ENCODE measurements at places on chromosomes 1 and 21. TPM values are rescaled to one million over a fixed set of nuclear protein-coding genes. Genes with fewer than 3 reads are reported as not detected.
A peak's percentile ranks its signal among the peaks of the same experiment; 100 is the strongest.

DNA sequence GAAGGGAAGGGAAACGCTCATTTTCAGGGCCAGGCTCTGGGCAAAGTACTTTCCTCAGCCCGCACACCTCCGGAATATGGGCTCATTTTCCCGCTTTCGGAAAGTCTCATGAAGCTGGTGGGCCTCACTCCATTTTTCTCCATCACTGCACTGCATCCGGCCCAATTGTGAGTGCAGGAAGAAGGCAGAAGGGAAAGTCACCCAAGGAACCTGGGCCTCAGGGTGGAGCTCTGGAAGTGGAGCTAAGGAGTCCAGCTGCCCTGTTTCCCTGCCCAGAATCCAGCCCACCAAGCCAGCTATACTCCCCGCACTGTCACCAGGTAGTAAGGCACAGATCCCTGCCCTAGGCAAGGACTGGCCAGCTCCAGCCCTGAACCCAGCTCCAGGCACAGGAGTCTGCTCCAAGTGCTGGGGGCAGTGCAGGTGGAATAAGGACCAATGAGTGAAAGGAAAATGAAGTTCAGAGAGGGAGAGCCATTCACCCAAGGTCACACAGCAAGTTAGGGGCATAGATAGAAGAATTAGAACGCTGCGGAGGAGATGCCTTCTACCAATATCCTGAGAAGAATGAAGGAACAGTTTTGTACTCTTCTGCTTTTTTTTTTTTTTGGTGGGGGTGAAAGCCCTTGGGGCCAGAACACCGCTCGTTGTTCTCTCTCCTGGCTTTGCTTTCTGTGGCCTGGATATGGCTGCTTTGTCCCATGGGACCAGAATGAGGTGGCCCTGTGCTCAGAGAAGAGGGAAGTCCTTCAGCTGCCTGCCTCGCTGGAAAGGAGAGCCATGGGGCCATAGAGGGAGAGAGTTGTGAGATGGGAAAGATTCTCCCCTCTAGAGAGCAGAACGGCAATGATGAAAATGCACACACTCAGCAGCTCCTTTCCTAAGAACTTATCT, 10.0 kb downstream of the LRP8 start:
- H3K27me3 ChIP-seq = no peaks in the 10 kb centered on the region
- H3K4me1 ChIP-seq = peaks cover 13% of the 10 kb centered on the region
- H3K36me3 ChIP-seq = peaks cover 2% of the 10 kb centered on the region
- no peak for DNase-seq
- peak overlapping the region; percentile 71 for H3K27ac ChIP-seq
- no peak overlapping the region for H3K4me3 ChIP-seq

The LDLRAD1 gene
- not detected for total RNA-seq

DNA sequence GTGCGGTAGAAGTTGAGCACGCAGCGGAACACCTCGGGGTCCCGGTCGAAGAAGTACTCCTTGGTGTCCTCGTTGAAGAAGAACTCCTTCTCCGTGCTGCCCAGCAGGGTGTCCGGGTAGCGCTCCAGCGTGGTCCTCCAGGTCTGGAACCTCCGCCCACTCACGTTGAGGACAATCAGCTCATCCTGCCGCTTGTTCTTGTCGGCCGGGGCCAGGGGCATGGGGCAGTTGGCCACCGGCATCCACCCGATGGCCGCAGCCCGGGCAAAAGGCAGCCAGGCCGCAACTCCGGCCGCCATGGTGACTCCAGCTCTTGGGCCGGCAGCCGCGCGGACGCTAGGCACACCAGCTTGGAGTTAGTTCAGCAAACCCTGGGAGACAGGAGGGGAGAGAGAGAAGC, 7.0 kb downstream of the KCND3 start:
- DNase-seq = no peak
- no peak overlapping the region for H3K4me3 ChIP-seq
- peaks cover 2% of the 10 kb centered on the region for H3K36me3 ChIP-seq
- no peaks in the 10 kb centered on the region for H3K4me1 ChIP-seq
- H3K27ac ChIP-seq = no peak overlapping the region

The KCNJ6 gene
- not detected for total RNA-seq

DNA sequence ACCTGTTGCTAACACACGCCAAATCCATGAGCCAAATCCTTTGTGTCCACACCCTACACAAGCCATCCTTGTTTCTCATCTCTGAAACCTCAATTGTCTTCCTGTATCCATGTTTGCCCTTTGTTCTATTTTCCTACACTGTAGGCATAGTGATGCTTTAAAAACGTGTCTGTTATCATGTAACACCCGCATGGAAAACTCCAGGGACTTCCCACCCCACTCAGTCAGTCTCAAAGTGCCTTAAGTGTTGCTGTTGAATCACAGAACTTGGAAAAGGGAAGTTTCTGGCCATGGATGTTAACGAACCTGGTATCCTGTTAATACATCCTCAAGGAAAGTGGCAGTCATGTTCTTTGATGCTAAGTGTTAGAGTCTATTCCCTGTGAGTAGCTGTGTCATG, 9.7 kb downstream of the OR2T11 start:
- no peaks in the 10 kb centered on the region for H3K4me1 ChIP-seq
- no peaks in the 10 kb centered on the region for H3K36me3 ChIP-seq
- H3K4me3 ChIP-seq = no peak overlapping the region
- DNase-seq = no peak
- H3K27me3 ChIP-seq = peaks cover 7% of the 10 kb centered on the region

The SMIM34 gene
- total RNA-seq = not detected

GRCh38 chr1:1067860-1068516, 6.1 kb downstream of the RNF223 start:
- H3K4me1 ChIP-seq = no peaks in the 10 kb centered on the region
- peak overlapping the region; percentile 84 for H3K4me3 ChIP-seq
- no peak for DNase-seq
- H3K27ac ChIP-seq = no peak overlapping the region

DNA sequence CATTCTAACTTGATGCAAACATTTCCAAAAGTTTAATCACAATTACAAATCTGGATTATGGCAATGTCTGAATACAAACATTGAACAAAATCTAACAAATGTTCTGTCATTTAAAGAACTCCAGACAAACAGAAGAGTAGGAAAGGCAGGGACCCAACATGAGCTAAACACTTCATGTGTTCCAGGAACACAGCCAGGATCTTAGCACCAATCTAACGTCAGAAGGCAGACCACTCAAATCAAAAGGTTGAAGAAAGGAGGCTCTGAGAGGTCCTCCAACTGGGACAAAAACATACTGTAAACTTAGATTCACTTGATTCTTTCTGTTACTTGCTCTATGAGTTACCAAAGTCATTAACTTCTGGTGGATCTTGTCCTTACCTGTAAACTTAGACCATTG, 374.0 kb downstream of the NEGR1 start:
- no peak overlapping the region for H3K4me3 ChIP-seq
- no peaks in the 10 kb centered on the region for H3K4me1 ChIP-seq
- H3K27me3 ChIP-seq = no peaks in the 10 kb centered on the region
- no peak overlapping the region for H3K27ac ChIP-seq
- no peak for DNase-seq

The BARHL2 gene
- total RNA-seq = not detected

DNA sequence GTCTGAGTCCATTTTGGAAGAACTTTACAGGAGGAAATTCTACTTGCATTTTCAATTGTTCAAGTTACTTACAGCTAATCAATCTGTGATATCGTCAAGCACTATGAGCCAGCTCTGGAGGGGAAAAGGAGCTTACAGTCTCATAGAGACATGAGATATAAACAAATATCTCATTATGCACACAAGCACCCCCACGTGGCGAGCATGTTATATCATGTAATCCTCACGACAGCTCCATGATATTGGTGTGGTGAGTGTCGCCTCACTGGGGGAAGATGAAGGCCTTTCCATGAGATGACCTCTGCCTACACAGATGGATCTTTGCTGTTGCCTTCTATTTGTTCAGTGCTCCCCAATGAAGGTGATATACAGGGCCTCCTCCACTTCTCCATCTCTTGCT, 34.6 kb downstream of the TNR start:
- no peak for DNase-seq
- no peak overlapping the region for H3K4me3 ChIP-seq
- H3K27me3 ChIP-seq = peaks cover 7% of the 10 kb centered on the region
- no peak overlapping the region for H3K27ac ChIP-seq
- H3K4me1 ChIP-seq = peaks cover under 1% of the 10 kb centered on the region

- H3K27me3 ChIP-seq = no peaks in the 10 kb centered on the region
- no peak for DNase-seq
- H3K4me1 ChIP-seq = peaks cover 10% of the 10 kb centered on the region
- no peak overlapping the region for H3K27ac ChIP-seq
- H3K4me3 ChIP-seq = no peak overlapping the region
Measured at GRCh38 chr1:8438489-8438888, 120.6 kb downstream of the SLC45A1 start.

The CFAP107 gene
- not detected for total RNA-seq

DNA sequence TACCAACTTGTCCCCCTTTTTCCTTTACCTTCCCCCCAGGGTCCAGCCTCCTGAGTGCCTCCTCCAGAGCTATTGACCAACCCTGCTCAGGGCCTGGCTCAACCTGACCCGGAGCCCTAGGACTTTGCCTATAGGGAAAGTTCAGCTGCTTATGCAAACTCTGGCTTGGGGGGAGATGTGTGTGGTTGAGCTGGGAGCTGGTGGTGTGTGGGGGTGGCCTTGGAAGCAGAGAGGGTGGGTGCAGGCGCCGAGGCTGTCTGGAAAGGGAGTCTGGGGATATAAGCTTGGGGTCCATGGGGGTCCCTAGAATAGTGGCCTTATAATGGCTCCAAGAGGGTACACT, 14.1 kb downstream of the KCNQ4 start:
- H3K4me3 ChIP-seq = no peak overlapping the region
- no peak for DNase-seq
- peaks cover 8% of the 10 kb centered on the region for H3K27me3 ChIP-seq
- H3K36me3 ChIP-seq = peaks cover 4% of the 10 kb centered on the region
- H3K27ac ChIP-seq = peak overlapping the region; percentile 0

The S1PR1 gene
- 157 TPM for total RNA-seq
